ENCODE measurements at places on chromosomes 11 and 22.

GRCh38 chr11:19079643-19080440, 19.3 kb upstream of the MRGPRX2 start:
- no peak for DNase-seq

- DNase-seq = no peak
Measured at GRCh38 chr11:64698427-64698826, 24.6 kb downstream of the NRXN2 start.

DNA sequence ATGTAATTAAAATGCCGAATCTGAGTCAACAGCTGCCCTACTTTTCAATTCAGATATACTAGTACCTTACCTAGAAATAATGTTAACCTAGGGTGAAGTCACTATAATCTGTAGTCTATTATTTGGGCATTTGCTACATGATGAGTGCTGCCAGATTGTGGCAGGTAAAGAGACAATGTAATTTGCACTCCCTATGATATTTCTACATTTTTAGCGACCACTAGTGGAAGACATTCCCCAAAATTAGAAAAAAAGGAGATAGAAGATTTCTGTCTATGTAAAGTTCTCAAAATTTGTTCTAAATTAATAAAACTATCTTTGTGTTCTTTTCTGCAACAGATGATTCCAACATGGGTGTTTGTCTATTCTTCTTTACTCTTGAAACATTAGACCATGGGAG, 14.1 kb downstream of the MS4A1 start:
- DNase-seq = no peak

DNA sequence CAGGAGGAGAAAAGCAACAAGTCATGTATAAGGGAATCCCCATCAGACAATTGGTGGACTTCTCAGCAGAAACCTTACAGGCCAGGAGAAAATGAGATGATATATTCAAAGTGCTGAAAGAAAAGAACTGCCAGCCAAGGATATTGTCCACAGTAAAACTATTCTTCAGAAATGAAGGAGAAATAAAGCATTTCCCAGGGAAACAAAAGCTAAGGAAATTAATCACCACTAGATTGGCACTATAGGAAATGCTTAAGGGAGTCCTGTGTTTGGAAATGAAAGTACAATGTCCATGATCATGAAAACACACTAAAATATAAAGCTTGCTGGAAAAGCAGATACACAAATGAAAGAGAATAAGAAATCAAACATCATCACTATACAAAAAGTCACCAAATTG, 282.0 kb downstream of the BLID start:
- DNase-seq = no peak

GRCh38 chr11:103624708-103625623, 411.5 kb upstream of the DDI1 start:
- DNase-seq = no peak

- DNase-seq = no peak
Measured at GRCh38 chr11:103901656-103902055, 134.8 kb upstream of the DDI1 start.

- DNase-seq = no peak
Measured at GRCh38 chr22:44538051-44538450, 40.0 kb upstream of the RTL6 start.

- no peak for DNase-seq
Measured at GRCh38 chr11:45892856-45893255, 7.4 kb downstream of the MAPK8IP1 start.

DNA sequence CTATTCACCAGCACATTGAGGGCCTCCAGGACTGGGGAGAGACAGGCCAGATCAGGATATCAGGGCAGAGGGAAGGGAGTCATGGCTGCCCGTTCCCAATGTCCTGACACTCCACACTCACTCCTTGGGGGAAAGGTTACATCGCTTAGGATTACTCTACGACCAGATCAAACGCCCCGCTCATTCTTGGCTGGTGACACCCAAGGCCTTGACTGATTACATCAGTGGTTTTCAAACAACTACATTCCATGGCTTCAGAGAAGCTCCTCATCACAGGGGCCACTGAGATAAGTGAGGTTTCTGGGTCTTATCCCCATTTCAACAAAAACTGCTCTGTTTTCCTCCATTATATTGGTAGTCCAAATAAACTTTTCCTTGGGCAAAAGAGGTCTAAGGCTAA, 15.0 kb downstream of the UBE2L6 start:
- no peak for DNase-seq

GRCh38 chr11:68212421-68213134, 518 bp downstream of the KMT5B start:
- DNase-seq = peak; percentile 70
